CD4-positive, alpha-beta T cell treated with Interleukin-4 for 1 hour (primary cell): ENCODE measurements at places on chromosomes 12 and 14.

- DNase-seq, result no peak
Measured at GRCh38 chr14:52111583-52111982, 42.7 kb upstream of the NID2 start.

- DNase-seq, result no peak
Measured at GRCh38 chr12:100458191-100458590, 15.5 kb upstream of the NR1H4 start.

- no peak for DNase-seq
Measured at GRCh38 chr14:50335989-50336824, 24.1 kb downstream of the DMAC2L start.

GRCh38 chr14:27267876-27268275 is 670.0 kb upstream of the NOVA1 start:
- no peak for DNase-seq

- peak; percentile 58 for DNase-seq
Measured at GRCh38 chr14:89618330-89618708, 201.3 kb upstream of the FOXN3 start.

GRCh38 chr14:105852378-105853088 is 326.1 kb downstream of the TMEM121 start:
- no peak for DNase-seq

DNA sequence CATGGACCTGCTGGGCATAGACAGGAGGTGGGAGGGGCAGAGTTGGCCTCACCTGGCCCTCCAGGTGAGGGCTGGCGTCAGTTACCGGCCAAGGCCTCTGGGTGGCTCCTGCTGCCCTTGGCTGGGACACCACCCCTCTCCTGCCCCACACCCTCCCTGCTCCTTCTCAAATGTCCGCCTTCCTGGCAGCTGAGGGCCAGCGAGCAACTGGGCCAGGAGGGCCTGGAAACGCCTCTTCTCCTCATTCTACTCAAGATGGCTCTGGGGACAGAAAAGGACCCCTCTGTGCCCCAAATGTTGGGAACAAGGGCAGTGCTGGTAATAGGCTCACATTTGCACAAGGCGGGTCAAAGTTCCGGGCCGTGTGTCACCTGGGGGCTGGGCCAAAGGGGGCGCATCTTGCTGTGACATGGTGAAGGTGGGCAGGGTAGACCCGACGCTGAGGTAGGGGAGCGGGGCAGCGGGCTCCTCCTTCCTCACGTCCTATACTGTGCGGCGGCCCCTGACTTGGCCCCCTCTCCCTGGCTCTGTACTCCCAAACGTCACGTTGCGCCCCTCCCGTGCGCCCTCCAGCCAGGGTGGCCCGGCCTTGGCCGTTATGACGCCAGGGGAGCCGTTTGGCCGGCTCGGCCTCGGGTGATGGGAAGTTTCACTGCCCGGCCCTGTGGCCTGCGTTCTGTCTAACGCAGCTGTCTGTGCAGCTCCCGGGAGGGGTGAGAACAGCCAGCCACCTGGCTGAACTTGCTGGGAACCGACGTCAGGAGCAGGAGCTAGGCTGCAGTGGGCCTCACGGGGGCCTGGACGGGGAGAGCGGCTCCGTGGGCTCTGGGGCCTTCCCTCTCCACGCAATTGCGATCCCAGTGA is 18.0 kb upstream of the DLK1 start:
- DNase-seq, result no peak

DNA sequence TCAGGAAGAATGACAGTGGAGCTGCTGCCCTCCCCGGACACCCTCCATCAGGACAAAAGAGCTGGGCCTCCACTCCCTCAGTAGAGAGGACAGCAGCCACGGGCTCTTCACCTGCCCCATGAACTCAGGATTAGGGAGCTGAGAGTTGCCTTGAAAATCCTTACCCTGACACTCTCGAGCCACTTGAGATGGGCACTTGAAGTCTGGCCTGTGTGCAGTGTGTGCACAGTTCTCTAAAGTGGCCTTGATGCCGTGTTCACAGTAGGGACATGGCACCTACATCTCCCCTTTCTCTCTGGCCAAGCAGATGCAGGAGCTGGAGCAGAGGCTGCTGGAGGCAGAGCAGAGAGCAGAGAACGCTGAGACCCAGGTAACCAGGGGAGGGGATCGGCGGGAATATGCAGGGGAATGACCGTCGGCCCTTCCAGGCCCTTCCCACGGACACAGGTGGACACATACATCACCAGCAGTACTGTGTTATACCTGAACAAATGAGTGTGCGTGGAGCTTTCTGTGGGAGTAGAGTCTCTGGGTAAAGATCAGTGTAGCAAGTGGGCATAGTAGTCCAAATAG is 22.5 kb downstream of the PLEKHH1 start:
- no peak for DNase-seq

DNA sequence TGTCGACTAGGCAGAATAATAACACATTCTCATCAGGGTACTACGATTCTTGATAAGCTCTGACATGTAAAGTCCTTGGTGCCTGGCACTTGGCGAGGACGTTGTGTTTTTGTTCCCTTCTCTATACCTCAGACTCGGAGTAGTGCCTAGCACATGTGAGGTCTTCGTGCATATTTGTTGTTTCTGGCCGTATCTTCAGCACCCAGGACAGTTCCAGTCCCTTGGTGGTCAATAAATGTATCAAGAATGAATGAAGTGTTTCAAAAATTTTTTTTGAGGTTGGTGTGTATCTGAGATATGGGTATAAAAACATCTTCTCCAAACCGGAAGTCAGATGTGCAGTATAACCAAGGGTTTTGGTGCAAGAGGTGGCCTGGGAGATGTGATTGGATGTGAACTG is 198.2 kb downstream of the AACS start:
- no peak for DNase-seq

DNA sequence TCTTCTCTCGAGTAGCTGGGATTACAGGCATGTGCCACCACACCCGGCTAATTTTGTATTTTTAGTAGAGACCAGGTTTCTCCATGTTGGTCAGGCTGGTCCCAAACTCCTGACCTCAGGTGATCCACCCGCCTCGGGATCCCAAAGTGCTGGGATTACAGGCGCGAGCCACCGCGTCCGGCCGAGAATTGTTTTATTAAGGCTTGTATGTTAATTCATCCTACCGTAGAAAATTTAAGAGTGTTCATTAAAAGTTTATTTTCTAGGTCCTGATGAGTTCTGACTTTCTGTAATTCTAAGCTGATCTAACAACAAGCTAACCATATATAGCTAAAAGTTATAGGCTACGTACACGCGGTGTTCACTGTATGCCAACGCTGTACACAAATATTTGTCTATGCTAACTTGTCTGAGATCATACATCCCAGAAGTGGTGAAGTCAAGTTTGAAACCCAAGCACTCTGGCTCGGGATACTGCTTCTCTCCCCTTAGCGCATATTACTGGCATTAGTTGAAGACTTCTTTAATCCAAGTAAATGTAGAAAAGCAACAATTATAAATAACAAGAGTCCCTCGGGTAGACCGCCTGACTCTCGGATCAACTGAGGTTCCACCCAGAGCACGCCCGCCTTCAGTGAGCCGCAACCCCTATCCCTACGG is 570 bp upstream of the MRPS35 start:
- no peak for DNase-seq

DNA sequence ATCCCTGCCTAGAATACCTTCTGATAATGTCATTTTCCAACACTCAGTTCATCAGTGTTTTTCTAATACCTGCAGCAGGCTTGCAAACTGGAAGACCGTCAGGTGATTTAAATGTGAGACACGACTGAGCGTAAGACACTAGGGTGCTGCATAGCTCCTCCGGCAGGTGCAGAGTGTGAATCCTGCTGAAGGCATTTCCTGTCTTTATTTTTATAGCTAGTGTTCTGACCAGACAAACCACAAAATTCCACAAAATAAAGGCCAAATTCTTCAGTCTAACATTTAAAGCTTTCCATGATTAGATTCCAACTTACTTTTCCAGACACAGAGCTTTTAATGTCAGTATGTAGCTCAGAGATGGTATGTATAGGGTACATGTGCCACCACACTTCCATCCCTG is 70.7 kb downstream of the BBS10 start:
- no peak for DNase-seq

DNA sequence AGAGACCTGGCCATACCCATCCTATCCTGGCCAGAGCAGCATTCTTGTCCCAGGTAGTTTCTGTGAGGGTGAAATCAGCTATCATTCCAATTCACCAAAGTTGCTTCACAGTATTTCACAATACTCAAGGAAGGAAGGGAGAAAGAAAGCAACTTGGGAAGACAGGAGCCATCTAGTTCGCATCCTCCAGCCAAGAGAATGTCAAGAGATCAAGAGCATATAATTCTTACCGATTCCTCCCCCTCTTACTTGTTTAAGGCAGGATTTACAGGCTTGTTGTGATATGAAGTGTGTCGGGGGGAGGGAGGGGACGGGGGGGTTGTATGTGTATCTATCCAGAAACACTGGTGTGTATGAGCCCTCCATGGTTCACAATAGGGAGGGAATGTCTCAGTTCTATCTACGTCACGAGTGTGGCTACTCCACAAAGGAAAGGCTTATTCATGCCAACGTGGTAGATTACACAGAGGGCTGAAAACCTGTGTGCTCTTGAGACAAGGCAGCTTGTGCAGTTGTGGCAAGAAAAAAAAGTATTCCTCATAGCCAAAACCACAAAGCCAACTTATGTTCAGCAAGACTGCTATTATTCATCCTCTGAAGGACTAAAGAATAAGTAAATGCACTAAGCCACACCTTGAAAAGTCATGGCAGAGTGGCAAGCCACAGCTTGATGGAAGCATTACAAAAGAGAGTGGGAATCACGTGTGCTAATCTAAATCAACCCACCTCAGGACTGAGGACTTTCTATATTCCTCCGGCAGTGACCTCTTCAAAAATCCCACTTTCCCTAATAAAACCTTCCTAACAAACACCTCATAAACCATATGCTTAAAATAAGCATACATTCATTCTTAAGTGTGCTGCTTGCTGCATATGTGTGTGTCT is 35.0 kb downstream of the CORO1C start:
- DNase-seq, result no peak

- DNase-seq, result peak; percentile 31
Measured at GRCh38 chr14:77458249-77458950, 507 bp downstream of the AHSA1 start.

GRCh38 chr12:100995201-100995600 is 200.6 kb downstream of the ANO4 start:
- no peak for DNase-seq

DNA sequence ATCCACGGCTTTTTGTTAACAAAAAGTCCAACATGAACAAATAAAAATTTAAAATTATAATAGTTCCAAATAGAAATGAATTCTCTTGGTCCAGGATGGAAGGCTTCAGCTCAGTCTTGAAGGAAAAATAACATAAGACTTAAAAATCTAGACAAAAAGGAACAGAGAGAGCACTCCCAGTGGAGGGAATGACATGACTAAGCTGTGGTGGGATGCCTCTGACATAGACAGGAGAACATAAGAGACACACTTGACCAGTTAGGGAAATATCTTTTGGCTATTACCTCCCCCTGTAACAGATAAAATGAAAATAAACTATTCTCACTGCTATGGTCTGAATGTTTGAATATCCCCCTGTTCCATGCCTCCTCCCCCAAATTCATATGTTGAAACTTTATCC is 106.8 kb downstream of the BBS10 start:
- no peak for DNase-seq

GRCh38 chr14:24398293-24398652 is 530 bp upstream of the NYNRIN start:
- DNase-seq, result no peak

- DNase-seq, result no peak
Measured at GRCh38 chr12:13023811-13024530, 20.2 kb upstream of the FAM234B start.

DNA sequence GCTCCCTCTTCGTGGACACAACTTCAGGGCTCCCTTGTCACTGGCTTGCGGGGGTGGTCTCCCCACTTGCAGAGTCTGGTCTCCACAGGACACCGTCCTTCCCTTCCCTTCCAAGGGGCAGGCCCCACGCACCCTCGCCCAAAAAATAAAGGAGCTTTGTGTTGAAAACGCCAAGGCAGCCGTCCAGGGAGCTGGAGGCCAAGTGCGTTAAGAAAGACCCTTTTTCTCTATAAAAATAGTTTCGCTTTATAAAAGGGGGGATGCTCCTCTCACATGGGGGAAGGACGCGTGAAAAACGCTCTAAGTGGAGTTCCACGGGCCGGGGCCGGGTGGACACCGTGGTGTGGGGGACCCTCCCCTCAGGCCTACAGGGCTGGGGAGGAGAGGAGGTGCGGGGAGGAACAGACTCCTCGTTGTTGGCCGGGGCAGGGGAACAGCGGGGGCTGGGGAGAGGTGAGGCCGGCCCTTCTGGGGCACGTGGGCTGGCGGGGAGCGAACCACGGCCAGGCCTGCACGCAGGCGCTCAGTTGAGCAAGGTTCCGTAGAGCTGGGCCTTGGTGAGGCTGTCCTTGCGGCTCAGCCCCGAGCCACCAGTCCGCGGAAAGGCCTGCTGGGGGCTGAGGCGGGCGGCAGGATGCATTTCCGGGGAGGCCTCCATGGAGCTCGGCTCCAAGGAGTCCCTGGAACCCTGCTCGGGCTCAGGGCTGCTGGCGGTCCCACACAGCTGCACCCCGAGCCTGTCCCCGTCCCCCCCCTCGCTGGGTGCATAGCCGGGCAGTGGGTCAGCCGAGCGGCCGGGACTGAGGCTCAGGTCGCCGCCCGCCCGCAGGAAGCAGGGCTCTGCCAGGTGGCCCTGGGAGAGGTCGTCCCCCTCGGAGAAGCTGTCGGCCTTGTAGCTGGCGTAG is 49.5 kb downstream of the BEGAIN start:
- DNase-seq, result no peak

GRCh38 chr12:123150744-123151456 is at the start of gene PITPNM2:
Gene PITPNM2, minus strand, starts transcription at chr12:123151090. Its CDS starts 116,500 bp downstream, at chr12:123034590.
- DNase-seq, result peak; percentile 46

- DNase-seq, result no peak
Measured at GRCh38 chr12:110107369-110108281, 16.5 kb upstream of the IFT81 start.

GRCh38 chr12:89882792-89883191 is 174.2 kb upstream of the ATP2B1 start:
- DNase-seq, result no peak

GRCh38 chr12:44531320-44531971 is 344.7 kb downstream of the NELL2 start:
- no peak for DNase-seq

DNA sequence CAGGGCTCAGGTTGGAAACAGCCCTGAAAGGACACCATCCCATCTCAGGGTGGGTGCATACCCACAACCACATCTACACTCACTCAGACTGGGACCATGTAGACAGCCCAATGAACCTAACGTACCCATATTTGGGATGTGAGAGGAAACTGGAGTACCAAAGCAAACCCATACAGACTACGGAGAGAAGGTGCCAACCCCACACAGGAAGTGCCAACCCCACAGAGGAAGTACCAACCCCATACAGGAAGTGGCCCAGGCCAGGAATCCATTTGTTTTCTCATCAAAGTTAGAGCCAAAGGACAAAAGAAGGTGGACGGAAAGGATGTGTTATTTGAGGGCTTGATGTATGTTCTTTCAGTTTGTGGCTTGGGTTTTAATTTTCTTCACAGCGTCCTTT is 19.5 kb upstream of the SPIC start:
- peak; percentile 34 for DNase-seq

- no peak for DNase-seq
Measured at GRCh38 chr12:20040831-20041230, 327.5 kb upstream of the PDE3A start.

- DNase-seq, result no peak
Measured at GRCh38 chr12:8947737-8948136, 1.7 kb downstream of the M6PR start.

GRCh38 chr12:94290353-94290752 is 142.0 kb downstream of the PLXNC1 start:
- DNase-seq, result no peak
